ENCODE measurements at places on chromosomes 5 and 9.
A peak's percentile ranks its signal among the peaks of the same experiment; 100 is the strongest.

DNA sequence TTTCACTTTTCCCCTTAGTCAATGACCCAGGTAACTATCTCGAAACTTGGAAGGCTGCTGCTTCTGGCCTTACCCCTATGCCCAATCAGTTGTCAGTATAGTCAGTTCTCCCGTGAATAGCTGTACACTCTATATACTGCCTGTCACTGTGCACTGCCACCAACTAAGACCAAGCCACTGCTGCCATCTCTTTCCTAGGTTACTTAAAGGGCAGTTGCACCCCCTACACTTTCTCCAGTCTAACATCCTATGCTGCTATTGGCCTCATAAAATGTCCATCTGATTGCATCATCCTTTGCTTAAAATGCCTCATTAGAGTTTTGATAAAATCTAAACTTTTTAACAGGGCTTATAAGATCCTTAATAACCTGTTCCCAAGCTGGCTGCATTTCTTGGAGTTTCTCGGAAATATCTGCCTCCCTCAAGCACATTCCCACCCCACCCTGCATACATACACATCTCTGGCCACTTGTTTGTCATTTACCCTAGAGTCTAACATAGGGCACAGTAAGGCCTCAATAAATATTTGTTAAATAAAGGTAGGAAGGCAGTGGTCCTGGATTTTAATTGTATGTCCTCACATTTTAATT, 32.8 kb upstream of the TNFAIP8 start:
- DNase-seq = no peak

GRCh38 chr5:93915142-93915553, 173.7 kb upstream of the POU5F2 start:
- DNase-seq = no peak

- DNase-seq = no peak
These were observed 97.7 kb downstream of the CFAP95 start for GRCh38 chr9:69918322-69918721.

DNA sequence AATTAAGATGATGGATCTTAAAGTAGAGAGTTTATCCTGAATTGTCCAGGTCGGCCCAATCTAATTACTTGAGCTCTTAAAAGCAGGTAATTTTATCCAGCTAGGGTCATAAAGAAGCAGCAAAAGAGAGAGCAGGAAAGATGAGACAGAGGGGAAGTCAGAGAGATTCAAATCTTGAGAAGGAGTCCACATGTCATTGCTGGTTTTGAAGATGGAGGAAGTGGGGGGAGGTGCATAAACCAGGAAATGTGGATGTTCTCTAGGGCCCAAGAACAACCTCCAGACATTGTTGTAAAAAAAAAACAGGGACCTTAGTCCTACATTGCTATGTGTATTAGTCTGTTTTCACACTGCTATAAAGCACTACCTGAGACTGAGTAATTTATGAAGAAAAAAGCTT, 66.4 kb downstream of the SLCO4C1 start:
- no peak for DNase-seq

- DNase-seq = no peak
These were observed 4.7 kb upstream of the TMEM210 start for GRCh38 chr9:137176302-137177182.

DNA sequence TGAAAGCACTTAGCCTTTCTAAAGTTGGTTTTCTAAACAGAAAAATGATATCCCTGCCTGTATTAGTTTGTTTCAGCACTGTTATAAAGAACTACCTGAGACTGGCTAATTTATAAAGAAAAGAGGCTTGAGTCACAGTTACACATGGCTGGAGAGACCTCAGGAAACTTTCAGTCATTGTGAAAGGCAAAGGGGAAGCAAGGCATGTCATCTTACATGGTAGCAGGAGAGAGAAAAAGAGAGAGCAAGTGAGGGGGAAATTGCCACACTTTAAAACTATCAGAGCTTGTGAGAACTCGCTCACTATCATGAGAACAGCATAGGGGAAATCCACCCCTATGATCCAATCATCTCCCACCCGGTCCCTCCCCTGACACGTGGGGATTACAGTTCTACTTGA, 64.9 kb downstream of the FAM170A start:
- DNase-seq = no peak

GRCh38 chr5:55073211-55073610, 29.2 kb upstream of the GZMA start:
- no peak for DNase-seq

- DNase-seq = no peak
These were observed 102.7 kb downstream of the ARHGEF28 start for GRCh38 chr5:73728493-73729273.

DNA sequence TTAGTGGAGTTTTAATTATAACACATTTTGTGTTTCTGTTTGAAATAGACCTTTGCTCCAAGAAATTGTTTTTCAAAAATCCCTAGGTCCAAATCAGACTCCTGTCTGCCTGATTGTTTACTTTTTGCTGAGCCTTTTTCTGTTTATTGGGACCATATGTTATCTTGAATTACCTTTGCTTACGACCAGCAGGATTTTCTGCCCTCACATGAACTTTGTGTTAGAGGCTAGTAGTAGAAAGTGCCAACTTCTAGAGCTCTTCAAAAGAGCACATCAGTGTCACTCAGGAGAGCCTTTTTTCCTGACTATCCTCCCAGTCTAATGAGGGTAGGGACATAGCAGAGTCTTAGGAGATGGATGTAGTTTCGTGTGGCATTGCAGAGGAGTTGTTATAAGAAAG, 10.2 kb downstream of the RECK start:
- no peak for DNase-seq

DNA sequence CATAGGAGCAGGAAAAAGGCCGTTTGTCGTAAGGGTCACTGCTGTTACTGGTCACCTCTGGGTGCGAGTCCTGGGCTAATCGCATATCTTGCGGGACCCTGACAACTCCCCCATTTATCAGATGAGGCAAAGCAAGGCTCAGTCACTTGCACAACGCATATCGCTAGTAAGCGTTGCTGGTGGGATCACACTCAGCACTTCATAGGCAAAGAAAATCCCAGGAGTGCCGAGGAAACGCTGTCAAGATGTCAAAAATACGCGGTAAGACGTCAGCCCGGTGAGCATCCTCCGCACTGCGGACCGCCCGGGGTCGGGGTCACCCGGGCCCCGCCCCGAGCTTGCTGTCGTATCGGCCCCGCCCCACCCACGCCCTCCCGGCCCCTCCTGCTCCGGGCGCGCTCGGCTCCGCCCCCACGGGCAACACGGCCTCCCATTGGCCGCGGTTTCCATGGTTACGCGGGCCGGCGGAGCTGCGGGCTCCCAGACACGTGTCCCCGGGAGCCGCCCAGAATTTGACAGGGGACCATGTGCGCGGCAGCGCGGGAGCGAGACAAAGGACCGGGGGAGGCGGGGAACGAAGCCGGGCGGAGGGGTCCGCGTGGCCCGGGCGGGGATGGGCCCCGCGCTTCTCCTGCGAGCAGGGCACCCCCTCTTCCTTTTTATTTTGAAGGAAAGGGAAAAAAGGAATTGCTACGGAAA, 80.2 kb upstream of the IER5L start:
- DNase-seq = peak; percentile 76

DNA sequence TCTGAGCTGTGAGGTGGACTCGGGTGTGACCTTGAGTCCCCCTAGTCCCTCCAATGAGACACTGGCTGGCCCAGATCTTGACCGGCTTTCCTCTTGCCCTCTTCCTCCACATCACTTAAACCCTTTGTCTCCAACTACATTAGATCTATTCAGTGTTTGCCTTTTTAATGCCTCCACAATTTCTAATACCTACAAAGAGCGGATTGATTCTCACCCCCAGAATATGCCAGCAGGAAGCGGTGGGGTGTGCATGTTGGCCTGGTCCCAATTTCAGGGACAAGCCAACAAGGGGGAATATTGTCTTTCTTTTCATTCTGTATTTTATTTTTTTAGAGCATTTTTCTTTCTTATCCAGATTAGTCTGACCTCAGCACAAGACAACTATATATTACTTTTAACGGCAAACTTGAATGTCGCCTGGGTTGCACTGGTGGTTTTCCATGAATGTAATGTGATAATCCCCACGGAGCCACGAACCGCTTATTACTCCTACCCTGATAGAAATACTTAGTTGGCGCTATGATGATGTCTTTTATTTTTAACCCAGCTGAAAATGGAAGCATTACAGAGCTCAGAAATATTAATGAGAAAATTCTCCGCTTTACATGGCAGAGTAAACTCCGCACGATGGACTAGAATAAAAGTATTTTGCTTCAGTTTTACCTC, 68.5 kb upstream of the MYO10 start:
- DNase-seq = no peak

- no peak for DNase-seq
These were observed 320.9 kb downstream of the DMAC1 start for GRCh38 chr9:7478646-7479045.

Data from stimulated activated CD8-positive, alpha-beta memory T cell treated with anti-CD3 and anti-CD28 coated beads, Interleukin-4, amount 100 ng/mL, for 1 hour (primary cell).